ENCODE measurements at places on chromosomes 2 and 18.

DNA sequence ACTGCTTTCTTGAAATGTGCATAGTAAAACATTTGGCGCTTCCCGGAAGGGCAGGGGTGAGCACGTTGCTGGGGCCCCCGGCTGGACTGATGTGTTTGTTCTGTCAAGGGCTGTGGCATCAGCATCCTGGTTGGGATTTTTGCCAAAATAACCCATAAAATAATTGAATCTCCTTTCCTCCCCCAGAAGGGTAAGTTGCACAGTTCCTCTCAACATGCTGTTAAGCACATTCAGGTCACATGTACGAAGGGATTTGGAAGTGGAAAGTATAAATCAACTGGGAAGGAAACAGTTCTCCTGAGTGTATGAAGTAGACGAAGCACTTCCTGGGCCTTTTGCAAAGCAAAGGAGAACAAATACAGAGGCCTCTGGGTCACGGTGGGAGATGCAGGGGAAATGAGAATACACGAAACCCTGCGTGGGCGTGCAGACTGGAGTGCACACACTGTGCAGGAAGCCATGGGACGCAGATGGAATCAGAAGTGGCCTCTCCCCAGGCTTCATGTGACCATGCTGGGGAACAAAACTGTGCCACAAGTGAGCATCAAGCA lies 183.9 kb downstream of the LPIN1 start:
- DNase-seq, result no peak

GRCh38 chr18:70246061-70246466 lies 40.6 kb upstream of the RTTN start:
- no peak for DNase-seq

DNA sequence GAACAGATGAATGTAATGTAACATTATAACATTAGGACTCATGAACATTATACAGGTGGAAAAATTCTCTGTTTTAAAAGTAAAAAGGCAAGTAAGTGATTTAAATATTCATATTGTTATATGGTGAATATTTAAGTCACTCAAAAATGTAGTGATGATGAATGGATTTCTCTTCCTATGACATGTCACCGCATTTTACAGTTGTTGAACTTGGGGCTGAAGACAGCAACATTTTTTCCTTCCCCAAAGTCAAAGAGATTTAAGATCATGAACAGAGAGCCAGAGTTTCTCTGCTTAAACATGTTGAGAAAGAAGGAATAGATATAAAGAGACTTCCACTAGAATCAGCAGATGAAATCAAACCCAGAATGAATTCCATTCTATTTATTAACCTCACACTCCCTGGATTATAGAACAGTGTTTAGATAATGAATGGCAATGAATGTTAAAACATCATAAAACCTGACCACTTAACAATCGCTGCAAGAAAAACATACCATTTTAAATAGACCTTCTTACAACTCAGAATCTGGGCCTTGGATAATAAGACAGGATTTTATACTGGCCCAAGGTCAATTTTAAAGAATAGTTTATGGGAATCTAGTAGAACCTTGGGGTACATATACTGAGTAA lies 163.6 kb upstream of the SIX2 start:
- DNase-seq, result no peak

DNA sequence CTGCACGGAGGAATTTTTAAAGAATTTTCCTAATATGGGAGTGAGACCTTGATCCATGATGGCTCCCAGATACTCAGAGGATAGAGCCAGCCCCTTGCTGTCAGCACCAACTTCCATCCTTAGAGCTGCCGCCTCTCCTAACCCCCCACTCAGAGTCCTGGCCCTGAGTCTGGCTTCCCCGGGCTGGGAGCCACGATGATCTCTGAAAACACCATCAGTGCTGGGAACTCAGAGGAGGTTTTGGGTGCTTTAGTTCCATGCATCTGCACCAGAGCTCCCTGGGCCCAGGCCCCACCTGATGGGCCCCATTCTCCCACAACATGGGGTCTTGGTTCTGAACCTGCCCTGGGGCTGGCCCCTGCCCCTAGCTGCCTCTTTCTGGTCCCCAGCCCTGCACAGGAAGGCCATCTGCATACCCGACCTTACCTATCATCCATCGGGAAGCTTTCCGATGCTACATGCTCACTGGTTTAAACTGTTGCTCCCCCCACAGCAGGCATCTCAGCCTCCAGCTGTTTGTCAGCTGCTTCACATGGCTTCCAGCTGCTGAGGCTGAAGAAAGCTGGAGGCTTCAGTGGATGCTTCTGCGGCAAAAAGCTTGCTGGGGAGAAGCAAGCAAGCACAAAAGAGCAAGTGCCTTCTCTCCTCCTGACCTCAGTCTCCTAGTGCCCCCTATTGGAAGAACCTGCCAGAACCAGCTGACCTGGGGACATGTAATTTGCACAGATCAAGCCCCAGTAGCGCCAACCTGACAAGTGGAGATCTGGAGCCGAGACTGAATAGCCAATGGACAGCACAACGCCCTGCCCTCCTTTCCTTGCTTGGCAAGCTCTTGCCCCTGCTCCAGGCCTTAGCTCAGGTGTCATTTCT lies 24.2 kb upstream of the RHOB start:
- DNase-seq, result peak; percentile 74

DNA sequence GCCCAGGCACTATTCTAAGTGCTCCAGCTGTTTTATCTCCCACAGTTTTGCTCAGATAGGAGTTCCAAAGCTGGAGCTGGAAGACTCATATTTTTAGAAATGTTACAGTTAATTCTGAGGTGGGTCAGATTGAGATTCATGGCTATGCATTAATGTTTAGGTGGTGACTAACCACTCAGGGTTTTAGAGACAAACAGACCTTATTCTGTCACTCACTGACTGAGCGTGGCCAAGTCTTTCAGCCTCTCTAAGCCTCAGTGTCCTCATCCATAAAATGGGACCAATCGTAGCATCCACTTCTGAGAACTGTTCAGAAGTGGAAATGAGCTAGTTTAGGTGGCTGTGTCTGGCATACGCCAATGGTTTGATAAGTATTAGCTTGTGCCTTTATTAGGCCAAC lies 4.3 kb upstream of the CASP8 start:
- DNase-seq, result no peak

DNA sequence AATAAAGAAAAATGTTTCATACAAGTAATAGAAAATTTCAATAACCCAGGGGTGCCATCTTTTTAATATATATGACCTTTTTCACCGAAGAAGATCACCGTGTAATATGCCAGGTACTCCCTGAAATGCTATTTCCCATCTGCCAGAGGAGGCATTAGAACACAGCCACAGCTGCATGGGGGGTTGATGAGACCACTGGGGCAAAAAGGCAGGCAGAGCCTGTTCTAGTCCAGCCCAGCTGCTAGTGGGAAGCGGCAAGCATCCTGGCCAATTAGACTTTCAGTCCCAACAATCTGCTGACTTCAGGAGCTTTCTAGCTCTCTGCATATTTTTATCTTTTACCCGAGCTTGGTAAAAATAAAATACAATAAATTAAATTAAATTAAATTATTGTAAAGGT lies 362.6 kb downstream of the RIT2 start:
- DNase-seq, result no peak

GRCh38 chr2:105553538-105554196 lies 154.8 kb upstream of the FHL2 start:
- DNase-seq, result no peak

GRCh38 chr2:69375494-69376353 lies 11.3 kb downstream of the GFPT1 start:
- peak; percentile 38 for DNase-seq

DNA sequence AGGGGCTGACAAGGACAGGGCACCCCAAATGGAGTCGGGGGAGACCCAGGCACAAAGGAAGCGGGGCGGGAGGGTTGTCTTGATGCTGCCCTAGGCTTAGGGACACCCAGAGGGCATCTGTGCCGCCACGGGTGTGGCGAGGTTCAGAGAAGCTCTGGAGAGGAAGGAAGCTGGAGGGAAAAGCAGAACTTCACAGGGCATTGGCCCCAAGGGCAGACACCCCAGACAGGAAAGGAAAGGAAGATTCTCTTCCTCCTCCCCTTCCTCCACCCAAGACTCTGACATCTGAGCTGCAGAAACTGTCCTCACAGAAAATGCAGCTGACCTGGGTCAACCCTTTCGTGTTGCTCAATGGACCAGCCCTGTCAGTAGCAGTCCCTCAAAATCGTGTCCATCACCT lies 25.6 kb downstream of the DNMT3A start:
- DNase-seq, result no peak

GRCh38 chr2:204264621-204265140 lies 280.6 kb upstream of the PARD3B start:
- no peak for DNase-seq

GRCh38 chr2:235257590-235257989 lies 236.3 kb upstream of the AGAP1 start:
- DNase-seq, result no peak

- no peak for DNase-seq
Measured at GRCh38 chr18:44123743-44124142, 556.9 kb upstream of the SETBP1 start.

- DNase-seq, result no peak
Measured at GRCh38 chr18:58303363-58303762, 259.3 kb downstream of the NEDD4L start.

DNA sequence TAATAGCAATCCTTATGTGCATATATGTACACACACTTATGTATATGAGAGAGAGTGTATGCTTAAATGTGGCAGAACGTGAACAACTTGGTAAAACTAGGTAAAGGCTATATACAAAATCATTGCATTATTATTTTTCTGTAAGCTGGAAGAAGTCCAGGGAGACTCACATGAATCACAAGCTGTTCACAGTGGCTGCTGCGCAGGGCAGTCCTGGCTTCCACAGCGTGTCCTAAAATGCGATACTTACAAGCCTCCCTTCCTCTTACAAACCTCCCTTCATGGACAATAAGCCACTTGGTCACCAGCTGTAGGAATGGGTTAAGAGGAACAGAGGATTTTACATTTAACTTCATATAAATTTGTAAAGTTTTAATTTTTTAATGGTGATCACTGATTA lies 114.9 kb upstream of the AGAP1 start:
- no peak for DNase-seq

GRCh38 chr18:74137920-74138538 lies 9.6 kb downstream of the FBXO15 start:
- no peak for DNase-seq

- DNase-seq, result no peak
Measured at GRCh38 chr18:68847219-68847837, 49.4 kb downstream of the CCDC102B start.

- no peak for DNase-seq
Measured at GRCh38 chr2:240182476-240182875, 42.0 kb upstream of the OTOS start.

DNA sequence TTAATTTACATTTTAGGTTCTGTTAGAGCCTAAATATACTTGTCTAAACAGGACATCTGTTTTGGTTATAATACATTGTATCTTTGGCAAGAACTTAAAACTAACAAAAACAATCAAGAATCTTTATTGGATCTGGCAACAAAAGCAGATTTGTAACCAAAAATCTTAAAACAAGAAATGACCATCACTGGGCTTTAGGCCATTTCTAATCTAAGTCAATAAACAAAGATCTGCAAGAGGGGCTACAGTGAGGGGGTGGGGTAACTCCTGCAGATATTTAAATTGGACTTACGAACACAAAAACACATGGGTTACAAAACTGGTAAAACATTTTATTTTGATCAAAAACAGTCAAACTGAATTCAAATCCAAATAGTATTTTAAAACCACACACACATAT lies 77.3 kb downstream of the SRBD1 start:
- DNase-seq, result no peak

- DNase-seq, result no peak
Measured at GRCh38 chr2:133416736-133417135, 151.5 kb downstream of the NCKAP5 start.

- DNase-seq, result no peak
Measured at GRCh38 chr2:74399785-74400184, 19.7 kb upstream of the DCTN1 start.

- no peak for DNase-seq
Measured at GRCh38 chr18:73511771-73512503, 635.7 kb downstream of the FBXO15 start.

GRCh38 chr18:71370095-71370494 lies 1081.2 kb downstream of the SOCS6 start:
- DNase-seq, result no peak

GRCh38 chr2:236879416-236879963 lies 206.2 kb upstream of the COPS8 start:
- no peak for DNase-seq

All from ELF-1 (cell line).